Esophagus squamous epithelium (tissue), 5 donors: ENCODE measurements at places on chromosomes 2 and 18. TPM values are rescaled to one million over a fixed set of nuclear protein-coding genes. Genes with fewer than 3 reads are reported as not detected.

DNA sequence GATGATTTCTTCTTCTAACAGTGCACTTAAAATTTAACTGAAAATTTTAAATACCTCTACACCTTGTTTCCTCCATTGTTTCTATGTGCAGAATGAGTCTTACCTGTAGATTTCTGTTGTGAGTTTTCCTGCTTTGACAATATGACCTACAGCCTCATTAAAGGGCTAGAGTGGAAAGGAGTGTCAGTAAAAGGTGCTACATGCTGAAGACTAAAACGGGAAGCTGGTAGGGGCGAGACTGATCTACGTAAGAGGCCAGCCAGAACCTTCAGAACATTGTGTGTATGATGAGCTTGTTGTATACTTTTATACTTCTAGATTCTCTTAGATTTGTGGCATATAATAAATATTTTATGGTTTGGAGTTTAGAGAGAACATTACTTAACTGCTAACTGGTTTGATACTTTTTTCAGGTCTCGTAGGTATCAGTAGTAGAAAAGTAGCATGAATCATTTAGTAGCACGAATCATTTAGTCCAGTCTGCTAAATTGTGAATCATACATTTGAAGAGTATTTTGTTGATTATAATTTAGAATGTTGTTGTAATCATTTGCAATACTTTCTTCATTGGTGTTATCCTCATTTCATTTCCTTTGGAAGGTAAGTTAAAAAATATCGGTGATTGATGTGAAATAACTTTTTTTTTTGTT lies 14.3 kb downstream of the INSIG2 start:
- peaks cover 77% of the 10 kb centered on the region for H3K36me3 ChIP-seq
- no peaks in the 10 kb centered on the region for H3K4me1 ChIP-seq
- H3K27me3 ChIP-seq, result no peaks in the 10 kb centered on the region
- no peak overlapping the region for H3K27ac ChIP-seq

DNA sequence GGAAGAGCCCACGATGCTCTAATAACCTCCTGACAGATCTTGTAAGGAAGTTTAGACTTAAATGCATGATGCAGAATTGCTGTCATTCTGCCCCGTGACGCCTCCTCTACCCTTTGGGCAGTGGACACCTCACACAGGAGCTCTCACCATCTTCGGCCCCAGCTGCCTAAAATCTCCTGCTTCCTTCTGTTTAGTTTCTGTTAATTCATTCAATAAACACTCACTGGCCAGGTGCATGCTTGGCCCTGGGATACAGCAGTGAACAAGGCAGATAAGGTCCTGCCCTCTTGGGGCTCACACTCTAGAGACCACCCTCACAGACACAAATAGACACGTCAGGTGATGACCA lies 81.1 kb downstream of the SEPTIN10 start:
- H3K27me3 ChIP-seq, result no peaks in the 10 kb centered on the region
- no peak overlapping the region for H3K27ac ChIP-seq
- no peaks in the 10 kb centered on the region for H3K4me1 ChIP-seq

- no peak overlapping the region for H3K27ac ChIP-seq
- no peaks in the 10 kb centered on the region for H3K36me3 ChIP-seq
- no peak overlapping the region for H3K4me3 ChIP-seq
- DNase-seq, result no peak
- H3K4me1 ChIP-seq, result no peaks in the 10 kb centered on the region
Observed at GRCh38 chr2:115649731-115650130, 1207.3 kb downstream of the DPP10 start.

- peak overlapping the region; percentile 56 for H3K27ac ChIP-seq
- no peaks in the 10 kb centered on the region for H3K36me3 ChIP-seq
- no peaks in the 10 kb centered on the region for H3K27me3 ChIP-seq
- peaks cover 27% of the 10 kb centered on the region for H3K4me1 ChIP-seq
Observed at GRCh38 chr18:58911241-58911640, 46.6 kb downstream of the ZNF532 start.

DNA sequence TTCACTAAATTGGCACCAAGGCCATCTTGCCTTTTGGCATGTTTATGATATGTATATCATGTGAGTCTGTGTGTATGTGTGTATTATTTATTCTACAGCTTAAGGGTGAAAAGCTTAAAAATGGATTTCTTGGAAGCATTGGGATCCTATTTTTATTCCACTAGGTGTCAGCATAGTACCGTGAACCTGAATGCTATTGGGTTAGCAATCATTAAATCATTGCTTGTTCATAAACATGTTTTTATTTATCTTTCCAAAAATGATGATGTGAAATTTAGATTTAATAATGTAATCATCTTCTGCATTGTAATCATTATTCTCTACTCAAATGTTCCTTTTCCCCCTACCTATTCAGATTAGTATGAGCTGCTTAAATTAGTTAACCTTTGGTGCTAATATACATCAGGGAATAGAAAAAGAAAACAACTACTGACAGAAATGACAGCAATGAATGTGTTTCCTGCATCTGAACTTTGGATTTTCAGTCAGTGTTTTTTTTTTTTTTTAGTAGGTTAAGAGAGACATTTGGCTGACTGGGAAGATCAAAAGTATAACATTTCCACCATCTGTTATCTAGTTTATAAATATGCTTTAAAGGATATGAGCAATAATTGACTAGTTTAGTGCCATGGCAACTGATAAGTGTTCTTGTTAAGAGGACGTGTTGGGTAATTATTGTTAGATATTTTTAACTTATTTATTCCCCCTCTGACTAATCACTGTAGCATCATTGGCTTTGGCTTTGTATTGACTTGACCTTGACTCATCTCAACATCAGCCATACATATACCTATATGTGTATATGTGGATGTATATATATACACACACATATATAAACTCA lies 14.1 kb upstream of the ZSWIM2 start:
- no peaks in the 10 kb centered on the region for H3K27me3 ChIP-seq
- no peak overlapping the region for H3K27ac ChIP-seq
- DNase-seq, result no peak
- H3K36me3 ChIP-seq, result no peaks in the 10 kb centered on the region
- H3K4me3 ChIP-seq, result no peak overlapping the region
- H3K4me1 ChIP-seq, result no peaks in the 10 kb centered on the region

- H3K4me3 ChIP-seq, result no peak overlapping the region
- no peaks in the 10 kb centered on the region for H3K27me3 ChIP-seq
- H3K36me3 ChIP-seq, result no peaks in the 10 kb centered on the region
- no peak for DNase-seq
- H3K4me1 ChIP-seq, result no peaks in the 10 kb centered on the region
Observed at GRCh38 chr18:40371673-40372072, 1583.4 kb upstream of the PIK3C3 start.

- H3K4me1 ChIP-seq, result peaks cover 12% of the 10 kb centered on the region
- H3K4me3 ChIP-seq, result no peak overlapping the region
- no peak for DNase-seq
- no peaks in the 10 kb centered on the region for H3K27me3 ChIP-seq
- H3K36me3 ChIP-seq, result no peaks in the 10 kb centered on the region
Observed at GRCh38 chr18:54742659-54743604, 85.3 kb upstream of the RAB27B start.

DNA sequence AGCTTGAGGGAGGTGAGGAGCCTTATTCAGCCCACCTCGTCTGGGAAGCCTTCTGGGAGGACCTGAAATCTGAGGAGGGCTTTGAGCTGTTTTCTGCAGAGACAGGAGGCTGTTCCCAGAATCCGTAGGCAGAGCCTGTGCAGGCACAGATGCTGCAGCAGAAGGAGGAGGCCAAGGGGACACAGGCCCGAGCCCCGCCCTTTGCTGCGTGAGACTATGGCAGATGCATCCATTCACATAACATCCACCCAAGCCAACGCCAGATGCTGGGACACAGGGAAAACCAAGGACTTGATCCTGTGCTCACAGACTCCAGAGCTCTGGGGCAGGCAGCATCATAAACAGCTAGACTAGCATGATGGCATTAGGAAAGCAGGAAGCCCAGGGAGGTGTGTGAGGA lies 98.2 kb downstream of the KCNF1 start:
- no peaks in the 10 kb centered on the region for H3K27me3 ChIP-seq
- H3K4me1 ChIP-seq, result no peaks in the 10 kb centered on the region
- no peak overlapping the region for H3K4me3 ChIP-seq

- no peaks in the 10 kb centered on the region for H3K36me3 ChIP-seq
- DNase-seq, result no peak
- H3K4me1 ChIP-seq, result peaks cover 5% of the 10 kb centered on the region
- H3K27ac ChIP-seq, result no peak overlapping the region
- H3K4me3 ChIP-seq, result no peak overlapping the region
- H3K27me3 ChIP-seq, result no peaks in the 10 kb centered on the region
Observed at GRCh38 chr2:170923799-170924198, 5.3 kb upstream of the GORASP2 start.

SERPINB7 gene
- total RNA-seq, result 1.1 TPM

- no peak overlapping the region for H3K4me3 ChIP-seq
- no peaks in the 10 kb centered on the region for H3K4me1 ChIP-seq
- no peaks in the 10 kb centered on the region for H3K27me3 ChIP-seq
- no peaks in the 10 kb centered on the region for H3K36me3 ChIP-seq
Observed at GRCh38 chr2:230162981-230163380, 56.8 kb downstream of the SP110 start.

GRCh38 chr2:134261398-134262131 lies 7.7 kb downstream of the MGAT5 start:
- H3K27me3 ChIP-seq, result no peaks in the 10 kb centered on the region
- H3K4me3 ChIP-seq, result no peak overlapping the region
- peaks cover 58% of the 10 kb centered on the region for H3K4me1 ChIP-seq
- H3K36me3 ChIP-seq, result no peaks in the 10 kb centered on the region
- DNase-seq, result no peak

- no peaks in the 10 kb centered on the region for H3K36me3 ChIP-seq
- no peak overlapping the region for H3K4me3 ChIP-seq
- H3K27ac ChIP-seq, result no peak overlapping the region
- no peaks in the 10 kb centered on the region for H3K27me3 ChIP-seq
- H3K4me1 ChIP-seq, result no peaks in the 10 kb centered on the region
- no peak for DNase-seq
Observed at GRCh38 chr18:22176420-22177326, 7.3 kb downstream of the GATA6 start.

AFG3L2 gene
- 57.5 TPM for total RNA-seq

THAP4 gene
- 53.2 TPM for total RNA-seq

DNA sequence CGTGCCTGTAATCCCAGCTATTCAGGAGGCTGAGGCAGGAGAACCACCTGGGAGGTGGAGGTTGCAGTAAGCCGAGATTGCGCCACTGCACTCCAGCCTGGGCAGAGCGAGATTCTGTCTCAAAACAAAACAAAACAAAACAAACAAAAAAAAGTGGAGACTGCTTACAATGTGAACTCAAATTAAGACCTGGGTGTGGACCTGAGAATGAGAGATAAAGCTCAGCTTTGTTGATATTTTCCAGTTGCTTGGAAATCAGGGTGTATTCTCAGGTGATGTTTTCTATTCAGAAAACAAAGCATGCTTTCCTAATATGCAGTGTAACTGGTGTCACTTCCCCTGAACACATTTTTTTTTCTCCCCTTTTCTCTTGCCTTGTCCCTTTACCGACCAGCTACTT lies 5.3 kb upstream of the CERS6 start:
- no peaks in the 10 kb centered on the region for H3K4me1 ChIP-seq
- no peaks in the 10 kb centered on the region for H3K27me3 ChIP-seq
- no peak for DNase-seq
- no peaks in the 10 kb centered on the region for H3K36me3 ChIP-seq
- no peak overlapping the region for H3K4me3 ChIP-seq

DNA sequence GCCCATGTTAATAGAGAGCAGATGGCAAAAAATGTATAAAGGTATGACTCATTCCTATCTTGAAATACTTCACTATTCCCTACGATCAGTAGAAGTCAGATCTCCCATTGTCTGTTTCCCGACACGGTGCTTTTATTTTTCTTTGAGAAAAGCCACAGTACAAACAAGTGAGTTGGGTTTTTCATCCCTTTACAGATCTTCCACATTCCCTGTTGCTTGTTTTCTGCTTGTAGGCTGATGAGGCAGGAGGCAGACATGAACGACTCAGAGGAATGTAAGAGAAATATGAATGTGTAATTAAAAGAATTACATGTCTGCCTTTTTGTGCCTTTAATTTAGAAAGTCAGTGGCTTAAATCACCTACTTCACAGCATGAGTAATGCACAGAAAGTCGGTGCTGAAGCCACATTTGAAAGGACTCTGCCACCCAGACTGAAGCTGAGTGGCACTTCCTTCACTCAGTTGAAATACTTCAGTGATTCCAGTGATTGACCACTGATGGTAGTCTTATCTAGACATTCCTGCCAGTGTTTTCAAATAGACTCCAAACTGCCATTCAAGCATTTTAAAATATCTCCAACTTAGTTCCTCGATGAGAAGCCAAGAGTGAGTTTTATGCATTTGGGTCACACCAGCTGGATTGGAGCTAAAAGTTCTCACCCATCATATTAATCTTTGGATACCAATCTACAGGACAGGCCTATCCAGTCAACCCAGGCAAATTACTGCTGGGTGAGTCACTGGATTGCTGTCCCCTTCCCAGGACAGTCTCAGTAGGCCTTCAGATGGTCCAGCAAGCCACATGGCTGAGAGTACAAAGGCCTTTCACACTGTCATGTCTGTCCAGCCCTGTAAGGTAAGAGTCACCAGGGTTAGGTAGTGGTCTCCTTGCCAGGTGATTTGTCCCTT lies 79.0 kb downstream of the COLEC12 start:
- no peak overlapping the region for H3K27ac ChIP-seq
- DNase-seq, result no peak
- no peaks in the 10 kb centered on the region for H3K27me3 ChIP-seq
- no peaks in the 10 kb centered on the region for H3K36me3 ChIP-seq
- no peaks in the 10 kb centered on the region for H3K4me1 ChIP-seq

DNA sequence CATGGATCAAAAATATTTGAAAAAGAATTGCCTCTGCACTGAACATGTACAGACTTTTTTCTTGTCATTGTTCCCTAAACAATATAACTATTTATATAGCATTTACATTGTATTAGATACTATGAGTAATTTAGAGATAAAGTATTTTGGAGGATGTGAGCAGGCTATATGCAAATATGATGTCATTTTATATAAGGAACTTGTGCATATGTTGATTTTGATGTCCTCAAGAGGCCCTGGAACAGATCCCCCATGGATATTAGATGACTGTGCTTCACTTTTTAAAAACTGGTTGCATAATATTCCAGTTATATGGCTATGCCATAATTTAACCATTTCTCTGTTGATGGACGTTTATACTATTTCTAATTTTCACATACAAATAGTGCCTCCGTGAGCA lies 16.5 kb downstream of the LCLAT1 start:
- no peak for DNase-seq
- H3K36me3 ChIP-seq, result no peaks in the 10 kb centered on the region
- H3K27ac ChIP-seq, result no peak overlapping the region
- H3K27me3 ChIP-seq, result no peaks in the 10 kb centered on the region
- no peaks in the 10 kb centered on the region for H3K4me1 ChIP-seq
- no peak overlapping the region for H3K4me3 ChIP-seq

- H3K4me1 ChIP-seq, result no peaks in the 10 kb centered on the region
- H3K27ac ChIP-seq, result no peak overlapping the region
- H3K36me3 ChIP-seq, result no peaks in the 10 kb centered on the region
Observed at GRCh38 chr18:29154758-29155725, 978.1 kb upstream of the CDH2 start.

GRCh38 chr2:158953454-158953853 lies 15.0 kb upstream of the TANC1 start:
- H3K4me1 ChIP-seq, result peaks cover 17% of the 10 kb centered on the region
- no peak overlapping the region for H3K27ac ChIP-seq
- H3K4me3 ChIP-seq, result no peak overlapping the region
- H3K36me3 ChIP-seq, result no peaks in the 10 kb centered on the region
- no peak for DNase-seq
- no peaks in the 10 kb centered on the region for H3K27me3 ChIP-seq

IL1RL1 gene
- 10.9 TPM for total RNA-seq

EVX2 gene
- total RNA-seq, result not detected
